ENCODE measurements at places on chromosomes 4 and X.

DNA sequence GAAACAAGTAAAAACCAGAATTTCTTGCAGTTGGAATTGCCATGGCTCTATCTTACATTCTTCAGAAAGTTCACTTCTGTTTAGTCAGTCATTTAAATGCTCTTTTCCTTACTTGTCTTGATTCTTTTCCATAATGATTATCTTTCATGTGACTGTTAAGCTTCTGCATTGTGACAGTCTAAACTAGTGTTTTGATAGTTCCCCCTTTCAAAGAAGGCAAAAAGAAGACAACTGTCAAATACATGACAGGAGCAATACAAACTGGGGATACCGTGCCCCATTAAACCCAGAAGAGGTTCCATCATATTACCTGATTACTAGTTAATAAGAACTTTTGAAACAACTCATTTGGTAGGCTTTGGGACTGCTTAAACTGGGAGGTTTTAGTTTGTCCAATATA is 476.2 kb downstream of the PCDH19 start:
- DNase-seq: no peak

DNA sequence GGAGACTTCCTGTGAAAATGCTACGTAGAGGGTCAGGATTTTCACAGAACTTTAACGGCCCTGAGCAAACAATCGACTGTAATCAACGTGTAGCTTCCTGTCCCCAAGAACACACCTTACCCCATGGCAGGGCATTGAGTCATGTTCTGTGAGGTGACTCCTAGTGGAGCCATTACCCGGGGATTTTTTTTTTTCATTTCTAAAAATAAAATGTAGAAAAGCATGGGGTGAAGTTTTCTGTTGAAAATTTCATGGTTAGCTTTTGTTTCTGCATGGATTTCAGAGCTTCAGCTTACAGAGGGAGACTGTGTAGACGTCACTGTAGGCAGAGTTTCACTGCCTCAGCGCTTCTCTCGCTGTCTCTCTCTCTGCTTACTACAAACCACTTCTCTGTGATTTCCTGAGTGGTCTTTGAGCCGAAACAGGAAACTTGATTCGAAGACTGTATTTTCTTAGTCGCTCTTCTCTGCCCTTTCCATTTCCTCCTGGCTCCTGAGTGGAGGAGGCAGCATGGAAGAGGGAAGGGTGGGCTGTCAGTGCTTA is 111.7 kb downstream of the NFKB1 start:
- no peak for DNase-seq

DNA sequence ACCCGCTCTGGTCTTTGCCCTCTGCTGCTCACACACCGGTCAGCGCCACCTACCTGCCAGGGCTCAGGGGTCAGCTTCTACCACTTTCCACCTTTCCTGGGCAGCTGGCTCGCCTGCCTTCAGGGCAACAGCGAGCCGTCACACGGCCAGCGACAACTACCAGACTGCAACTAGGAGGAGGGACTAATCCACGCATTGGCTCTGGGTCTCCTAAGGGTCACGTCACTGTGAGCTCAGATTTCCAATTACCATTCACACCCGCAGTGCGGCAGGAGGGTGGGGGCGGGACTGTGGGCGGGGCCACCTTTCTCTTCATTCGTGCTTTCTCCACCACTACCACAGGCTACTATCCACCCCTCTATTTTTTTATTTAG is at the start of gene BEX5:
TSS of gene BEX5 (minus strand) at position 172 of the 374 bp plus-strand sequence. CDS start 1,712 bp downstream, outside the sequence.
- peak; percentile 39 for DNase-seq

- no peak for DNase-seq
These were observed 94.2 kb upstream of the PPP2R3B start for GRCh38 chrX:480861-481417.

GRCh38 chrX:23820235-23820782 is 37.3 kb downstream of the SAT1 start:
- no peak for DNase-seq

GRCh38 chr4:159138436-159138835 is 35.6 kb downstream of the RAPGEF2 start:
- no peak for DNase-seq

All from T-helper 9 cell (primary cell).